CD4-positive, alpha-beta T cell treated with Interleukin-10 for 1 hour (primary cell): ENCODE measurements at places on chromosomes 13 and 19.

DNA sequence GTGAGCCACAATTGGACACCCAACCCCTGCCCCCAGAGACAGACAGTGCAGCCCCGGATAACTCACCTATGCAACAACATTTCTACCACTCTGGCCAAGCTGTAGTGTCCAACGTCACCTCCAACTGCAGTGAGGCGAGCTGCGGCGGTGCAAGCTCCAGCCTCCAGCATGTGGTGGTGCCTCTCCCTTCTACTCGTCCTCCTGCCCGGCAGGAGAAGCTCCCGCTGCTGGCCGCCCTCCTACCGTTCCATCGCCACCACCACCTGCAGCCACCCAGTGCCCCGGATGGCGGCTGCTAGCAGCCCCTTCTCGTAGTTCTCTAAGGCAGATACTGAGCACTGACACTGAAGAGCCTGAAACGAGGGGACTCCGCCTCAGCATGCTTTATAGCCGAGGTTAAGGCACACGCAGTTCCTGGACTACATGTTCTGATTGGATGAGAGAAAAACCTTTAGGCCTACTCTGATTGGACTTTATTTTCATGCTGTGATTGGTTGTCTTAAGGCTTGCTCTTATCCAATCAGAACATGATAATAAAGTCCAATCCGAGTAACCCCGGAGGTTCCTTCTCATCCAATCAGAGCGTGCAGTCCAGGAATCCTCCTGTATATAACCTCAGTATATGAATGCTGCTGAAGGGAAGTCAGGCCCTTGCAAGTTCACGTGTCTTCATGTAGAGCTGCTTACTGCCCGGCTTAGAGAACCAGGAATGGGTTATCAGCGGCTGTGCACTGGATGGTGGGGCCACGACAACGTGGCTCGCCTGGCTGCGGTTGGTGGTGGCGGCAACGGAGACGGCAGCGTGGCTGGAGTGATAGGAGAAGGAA is 63.5 kb downstream of the TUBA3C start:
- no peak for DNase-seq

DNA sequence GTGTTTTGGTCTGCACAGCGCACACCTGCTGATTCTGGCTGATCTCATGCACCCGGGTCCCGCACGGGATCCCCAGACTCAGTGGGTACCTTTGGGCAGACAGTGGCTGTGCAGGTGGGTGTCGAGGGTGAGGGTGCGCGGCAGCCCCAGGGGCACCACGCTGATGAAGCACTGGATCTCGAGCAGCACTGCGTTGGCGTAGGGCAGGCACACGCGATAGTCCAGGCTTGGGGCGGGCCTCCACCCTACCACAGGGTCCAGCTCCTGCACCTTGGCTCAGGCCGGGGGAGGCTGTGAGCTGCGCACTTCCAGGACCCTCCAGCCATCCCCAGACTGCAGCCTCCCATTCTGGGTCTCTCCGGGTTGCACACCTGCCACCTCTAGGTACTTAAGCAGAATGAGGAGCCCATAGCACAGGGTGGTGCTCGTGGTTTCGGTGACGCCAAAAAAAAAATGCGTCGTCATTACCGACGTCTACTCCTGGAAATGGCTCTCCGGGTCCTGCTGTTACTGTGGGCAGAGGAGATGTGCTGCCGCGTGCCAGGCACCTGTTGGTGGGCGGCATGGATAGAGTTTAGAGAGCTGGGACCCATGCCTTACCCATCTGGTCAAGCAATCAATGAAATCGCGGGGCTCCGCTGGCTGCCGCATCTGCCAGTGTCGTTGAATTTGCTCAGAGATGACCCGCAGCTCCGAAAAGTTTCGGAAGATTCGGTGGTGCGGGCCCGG is 10.5 kb downstream of the EGLN2 start:
- DNase-seq = no peak

DNA sequence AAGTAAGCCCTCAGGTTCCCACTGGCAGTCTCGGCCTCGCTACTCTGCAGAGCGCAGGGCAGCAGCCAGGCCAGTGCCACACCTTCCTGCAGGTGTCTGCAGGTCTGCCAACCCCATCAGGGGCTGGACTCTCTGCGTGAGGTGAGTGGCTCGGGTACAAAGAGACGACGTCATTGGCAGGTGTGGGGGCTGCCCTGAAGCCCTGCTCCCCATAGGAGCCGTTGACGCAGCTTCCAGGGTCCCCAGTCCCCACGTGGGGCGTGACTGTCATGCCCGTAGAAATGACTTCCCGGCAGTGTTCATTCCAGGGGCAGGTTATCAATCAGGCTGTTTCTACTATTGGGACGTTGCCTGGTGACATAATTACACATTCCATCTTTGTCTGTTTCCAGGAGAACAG is 15.3 kb upstream of the GJB6 start:
- no peak for DNase-seq

DNA sequence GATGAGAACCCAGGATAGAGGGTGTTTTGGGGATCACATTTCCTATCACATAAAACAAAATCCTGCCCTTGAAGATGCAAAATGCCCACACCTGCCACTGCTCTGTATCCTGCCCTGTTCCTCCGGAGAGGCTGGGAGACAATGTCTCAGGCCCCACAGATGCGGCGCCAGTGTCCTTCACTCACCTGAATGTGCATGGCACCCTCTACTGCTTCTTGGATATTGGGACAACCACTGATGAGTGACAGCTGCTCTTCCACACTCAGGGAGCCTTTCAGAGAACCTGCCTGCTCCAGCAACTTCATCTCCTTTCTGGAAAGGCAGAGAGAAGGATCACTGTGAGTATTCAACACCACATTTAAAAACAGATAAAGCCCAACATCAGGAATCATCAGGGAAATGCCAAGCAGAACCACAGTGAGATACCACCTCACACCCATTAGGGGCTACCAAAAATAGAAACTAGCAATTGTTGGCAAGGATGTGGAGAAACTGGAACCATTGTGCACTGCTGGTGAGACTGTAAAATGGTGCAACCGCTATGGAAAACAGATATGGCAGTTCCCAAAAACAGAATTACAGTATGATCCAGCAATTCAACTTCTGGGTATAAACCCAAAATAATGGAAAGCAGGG is 36.4 kb downstream of the CRYL1 start:
- DNase-seq = peak; percentile 62

DNA sequence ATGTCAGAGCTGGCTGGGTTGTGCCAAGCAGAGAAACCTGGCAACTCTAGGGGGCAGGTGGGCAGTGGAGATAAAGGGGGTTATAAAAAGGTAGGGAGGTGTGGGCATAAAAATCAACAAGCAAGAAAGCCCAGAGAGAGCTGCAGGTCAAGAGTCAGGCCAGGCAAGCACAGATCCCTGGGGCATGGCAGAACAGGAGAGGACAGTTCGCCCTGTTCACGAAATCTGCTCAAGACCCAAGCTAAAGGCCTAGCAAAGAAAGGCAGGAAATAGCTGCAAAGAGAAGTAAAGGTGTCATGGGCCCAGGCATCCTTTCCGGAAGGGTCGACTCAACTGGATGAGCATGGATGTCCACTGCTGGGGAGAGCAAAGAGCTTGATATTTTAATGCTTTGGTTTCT is 3.4 kb downstream of the MBNL2 start:
- DNase-seq = peak; percentile 30

DNA sequence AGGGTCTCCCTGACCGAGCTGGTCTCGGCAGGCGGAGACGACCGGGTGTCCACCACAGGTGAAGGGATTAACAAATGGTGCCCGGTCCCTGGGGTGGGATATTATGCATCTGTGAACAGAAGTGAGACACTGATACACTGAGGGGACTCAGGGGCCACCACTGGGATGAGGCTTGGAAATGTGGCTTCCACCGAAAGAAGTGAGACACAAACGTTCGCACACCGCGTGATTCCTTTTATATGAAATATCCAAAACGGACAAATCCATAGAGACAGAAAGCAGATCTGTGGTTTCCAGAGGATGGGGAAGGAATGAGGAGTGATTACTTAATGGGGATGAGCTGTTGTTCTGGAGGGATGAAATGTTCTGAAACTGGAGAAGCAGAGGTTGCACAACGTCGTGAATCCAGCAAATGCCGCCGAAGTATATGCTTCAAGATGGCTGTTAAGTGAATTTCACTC is 47.5 kb downstream of the C13orf46 start:
- no peak for DNase-seq

DNA sequence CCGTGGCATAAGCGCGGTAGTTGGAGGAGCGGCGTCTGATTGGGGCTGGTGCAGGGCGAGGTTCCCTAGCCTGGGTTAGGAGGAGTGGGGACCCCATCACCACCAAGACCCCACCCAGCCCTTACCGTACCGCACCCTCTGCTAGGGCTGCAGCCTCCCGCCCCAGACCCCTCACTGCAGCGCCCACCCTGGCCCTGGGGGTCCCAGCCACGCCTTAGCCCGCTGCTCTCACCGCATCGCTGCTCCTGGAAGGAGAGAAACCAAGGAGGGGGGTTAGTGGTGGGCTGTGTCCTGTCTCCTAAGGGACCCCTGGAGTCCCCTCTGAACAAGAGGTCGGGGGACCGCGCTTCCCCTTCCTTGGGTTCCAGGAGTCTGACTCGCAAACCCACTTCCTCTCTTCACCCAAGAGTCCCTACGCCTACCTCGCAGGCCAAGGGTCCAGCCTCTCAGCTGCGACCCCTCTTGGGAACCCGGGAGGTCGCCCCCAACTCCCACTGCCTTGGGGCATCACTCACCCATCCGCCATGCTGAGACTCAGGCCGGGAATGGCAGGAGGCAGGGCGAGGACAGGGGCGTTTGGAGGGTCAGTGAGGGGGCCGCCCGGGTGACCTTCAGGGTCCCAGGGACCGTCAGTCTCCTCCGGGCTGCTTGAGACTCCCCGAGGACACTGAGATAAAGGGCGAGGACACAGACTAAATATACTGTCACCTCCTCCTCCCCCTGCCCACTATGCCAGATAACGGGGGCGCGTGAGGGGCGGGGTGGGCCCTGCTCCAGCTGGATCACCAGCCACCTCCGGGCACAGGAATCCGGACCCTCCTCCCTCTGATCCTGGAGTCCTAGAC is at the start of gene TNNI3:
Gene TNNI3 (minus strand): TSS at position 669 of the 845 bp plus-strand sequence. CDS start 143 bp downstream, at position 526.
- no peak for DNase-seq

GRCh38 chr13:51230477-51231105 is 8.4 kb downstream of the FAM124A start:
- DNase-seq = no peak

DNA sequence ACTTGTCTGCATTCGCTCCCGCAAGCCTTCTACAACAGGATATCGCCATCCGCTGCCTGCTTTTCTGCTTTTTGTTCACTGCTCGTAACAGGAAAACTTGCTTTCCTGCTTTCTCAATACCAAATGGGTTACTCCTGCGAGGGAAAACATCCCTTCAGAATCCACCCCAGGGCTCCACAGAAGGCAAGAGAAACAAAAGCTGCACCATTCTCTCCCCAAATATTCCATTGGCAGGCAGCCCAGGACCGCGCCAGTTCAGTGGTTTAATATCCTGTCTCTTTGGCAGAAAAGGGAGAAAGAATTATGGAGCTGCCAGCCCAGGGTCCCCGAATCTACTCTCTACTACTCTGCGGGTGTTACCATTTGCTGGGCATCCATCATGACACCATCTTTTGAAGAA is 84.7 kb upstream of the DOCK9 start:
- DNase-seq = no peak

DNA sequence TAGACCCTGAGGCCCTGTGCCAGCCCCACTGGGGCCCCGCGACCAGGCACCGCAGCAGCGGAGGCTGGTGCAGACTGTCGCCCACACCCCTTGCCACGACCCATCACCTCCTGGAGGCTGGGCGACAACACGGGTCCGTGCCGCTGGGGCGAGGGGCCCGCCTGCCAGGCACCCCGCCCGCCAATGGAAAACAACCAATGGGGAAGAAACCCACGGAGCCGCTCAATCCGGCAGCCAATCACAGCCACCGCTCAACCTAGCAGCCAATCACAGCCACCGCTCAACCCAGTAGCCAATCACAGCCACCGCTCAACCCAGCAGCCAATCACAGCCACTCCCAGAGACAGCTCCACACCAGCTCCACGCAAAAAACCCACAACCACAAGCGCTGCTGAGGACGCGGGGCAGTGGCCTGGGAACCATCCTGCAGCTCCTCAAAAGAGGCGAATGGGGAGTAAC is 29.7 kb downstream of the GPX4 start:
- DNase-seq = peak; percentile 92

- no peak for DNase-seq
Measured at GRCh38 chr13:26679411-26680122, 81.0 kb downstream of the GPR12 start.

GRCh38 chr19:12885749-12886650 is 1.0 kb downstream of the KLF1 start:
- DNase-seq = no peak

DNA sequence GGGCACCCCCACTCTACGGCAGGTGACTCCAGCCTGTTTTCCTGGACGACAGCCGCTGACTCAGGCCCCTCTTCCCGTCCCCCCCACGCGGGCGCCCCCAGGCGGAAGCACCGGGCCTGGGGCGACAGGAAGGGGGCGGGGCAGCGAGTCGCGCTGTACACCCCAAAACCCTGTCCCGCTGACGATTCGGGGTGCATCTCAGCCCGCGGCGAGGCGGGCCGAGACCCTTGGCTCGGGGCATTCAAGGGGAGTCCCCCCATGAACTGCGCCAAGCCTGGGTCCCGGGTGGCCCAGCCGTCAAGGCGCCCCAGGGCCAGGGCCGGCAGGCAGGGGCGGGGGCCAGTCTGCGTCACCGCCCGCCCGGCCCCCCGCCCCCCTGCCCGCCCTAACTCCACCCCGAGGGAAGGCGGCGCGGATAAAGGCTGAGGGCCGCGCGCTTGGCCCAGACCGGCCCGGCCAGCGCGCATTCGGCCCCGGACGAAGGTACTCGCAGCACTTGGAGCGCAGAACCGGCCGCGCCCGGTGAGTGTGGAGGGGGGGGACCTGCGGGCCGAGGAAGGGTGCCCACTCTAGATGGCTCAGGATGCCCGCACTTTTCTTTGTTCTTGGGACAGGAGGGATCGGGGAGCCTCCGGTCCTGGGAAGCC is at the start of gene MIDN:
Gene MIDN (plus strand): TSS at position 445 of the 647 bp plus-strand sequence. CDS start 1,714 bp downstream, outside the sequence.
- DNase-seq = peak; percentile 81

GRCh38 chr19:14795078-14795721 is 16.8 kb upstream of the ADGRE2 start:
- no peak for DNase-seq

- no peak for DNase-seq
Measured at GRCh38 chr19:17236811-17237543, 8.7 kb downstream of the NR2F6 start.

- DNase-seq = no peak
Measured at GRCh38 chr13:94286581-94286980, 192.9 kb downstream of the DCT start.

GRCh38 chr19:29667901-29668341 is 2.7 kb downstream of the PLEKHF1 start:
- DNase-seq = peak; percentile 72

DNA sequence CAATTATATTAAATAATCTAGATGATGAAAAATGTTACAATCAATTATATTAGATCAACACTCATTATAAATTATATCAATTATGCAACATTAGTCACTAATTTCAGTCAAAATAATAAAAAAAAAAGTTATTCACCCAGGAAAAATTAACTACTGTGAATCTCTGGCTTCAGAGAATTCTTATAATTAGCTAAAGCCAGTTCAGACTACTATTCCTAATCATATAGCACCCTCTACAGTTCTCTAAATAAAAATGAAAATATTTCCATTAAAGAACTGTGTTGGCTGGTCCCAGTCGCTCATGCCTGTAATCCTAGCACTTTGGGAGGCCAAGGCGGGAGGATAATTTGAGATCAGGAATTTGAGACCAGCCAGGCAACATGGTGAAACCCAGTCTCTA is 33.0 kb downstream of the XPO4 start:
- DNase-seq = no peak
